ENCODE measurements at places on chromosomes 7 and 10.

GRCh38 chr10:934746-935406, 3.4 kb upstream of the LARP4B start:
- no peak for DNase-seq

DNA sequence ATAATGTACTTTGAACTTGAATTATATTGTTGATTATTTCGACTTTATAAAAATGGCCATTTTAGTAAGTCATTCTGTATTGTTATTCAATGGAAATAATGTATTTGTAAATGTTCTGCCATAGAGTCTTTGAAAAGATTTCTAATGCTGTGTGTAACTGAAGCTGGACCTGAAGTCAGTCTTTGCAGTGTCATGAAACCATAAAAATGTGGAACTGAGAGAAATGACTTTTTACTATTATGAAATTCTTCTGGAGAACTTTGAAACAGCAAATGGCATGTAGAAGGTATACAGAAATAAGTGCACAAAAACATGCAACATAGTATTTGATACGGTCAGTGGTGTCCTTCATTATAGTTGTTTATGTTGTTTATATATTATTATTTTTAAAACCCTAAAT, 59.7 kb upstream of the ADRA2A start:
- no peak for DNase-seq

GRCh38 chr10:77160679-77161078, 476.9 kb downstream of the KCNMA1 start:
- DNase-seq, result peak; percentile 89

DNA sequence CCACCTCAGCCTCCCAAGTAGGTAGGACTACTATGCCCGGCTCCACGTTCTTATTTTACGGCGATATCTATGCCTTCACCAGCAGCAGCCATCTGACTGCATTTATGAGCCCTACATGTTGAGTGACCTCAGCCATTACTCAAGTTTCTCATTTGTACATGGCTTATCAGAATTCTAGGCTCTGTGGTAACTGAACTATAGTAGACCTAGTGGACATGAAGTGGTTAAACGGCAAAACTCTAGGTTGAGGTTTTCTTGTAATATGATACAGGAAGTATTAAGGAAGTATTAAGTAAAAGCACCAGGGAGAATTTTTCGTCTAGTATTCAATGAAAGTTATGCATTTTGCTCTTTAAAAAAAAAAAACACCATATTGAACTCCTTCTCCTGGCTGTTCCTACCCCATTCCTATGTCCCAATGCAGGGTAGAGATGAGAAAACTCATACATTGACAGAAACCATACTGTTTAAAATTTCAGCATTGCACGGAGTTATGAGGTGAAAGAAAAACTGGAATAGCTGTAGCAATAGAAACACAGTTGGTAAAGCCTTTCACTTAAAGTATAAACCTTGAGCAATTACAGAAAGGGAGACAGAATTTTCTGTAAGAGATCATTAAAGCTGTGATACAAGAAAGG, 39.8 kb upstream of the EPC1 start:
- DNase-seq, result peak; percentile 48

GRCh38 chr10:129165076-129165720, 301.8 kb upstream of the MGMT start:
- DNase-seq, result no peak

GRCh38 chr7:55206235-55207029, 158.7 kb upstream of the LANCL2 start:
- peak; percentile 61 for DNase-seq

- DNase-seq, result peak; percentile 51
These were observed 31.1 kb downstream of the ADAP1 start for GRCh38 chr7:923108-924041.

DNA sequence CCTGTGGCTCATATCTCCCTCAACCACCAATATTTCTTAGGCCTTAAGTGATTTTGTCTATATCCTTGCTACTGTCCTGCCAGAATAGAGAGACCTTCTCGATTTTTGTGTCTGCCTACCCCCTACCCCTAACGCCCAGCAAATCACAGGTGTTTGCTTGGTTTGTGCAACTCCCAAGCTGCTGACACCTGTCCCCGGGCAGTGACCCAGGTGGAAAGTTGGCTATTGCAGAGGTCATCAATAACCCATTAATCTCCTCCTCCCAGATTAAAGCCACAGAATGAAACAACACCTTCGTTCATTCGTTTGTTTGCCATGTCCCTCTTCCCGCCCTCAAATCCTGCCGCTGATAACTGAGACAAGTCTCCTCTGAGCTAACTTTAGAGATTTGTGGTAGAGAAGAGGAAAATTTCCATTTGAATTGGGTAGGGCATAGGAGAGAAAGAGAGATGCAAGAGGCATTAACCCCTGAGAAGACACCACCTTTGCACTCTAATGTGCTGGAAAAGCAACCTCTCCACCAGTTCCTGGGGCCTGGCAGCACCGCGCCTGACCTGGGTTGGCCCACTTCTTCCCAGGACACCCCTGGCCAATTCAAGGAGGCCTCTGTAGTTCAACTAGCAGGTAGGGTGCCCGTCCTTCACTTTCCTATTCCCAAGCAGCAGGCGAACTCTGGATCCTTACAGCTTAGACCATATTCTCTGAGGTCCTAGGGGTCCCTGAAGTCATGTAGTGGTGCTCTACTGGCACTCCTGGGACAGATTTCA, 3.0 kb downstream of the NEUROG3 start:
- DNase-seq, result no peak

DNA sequence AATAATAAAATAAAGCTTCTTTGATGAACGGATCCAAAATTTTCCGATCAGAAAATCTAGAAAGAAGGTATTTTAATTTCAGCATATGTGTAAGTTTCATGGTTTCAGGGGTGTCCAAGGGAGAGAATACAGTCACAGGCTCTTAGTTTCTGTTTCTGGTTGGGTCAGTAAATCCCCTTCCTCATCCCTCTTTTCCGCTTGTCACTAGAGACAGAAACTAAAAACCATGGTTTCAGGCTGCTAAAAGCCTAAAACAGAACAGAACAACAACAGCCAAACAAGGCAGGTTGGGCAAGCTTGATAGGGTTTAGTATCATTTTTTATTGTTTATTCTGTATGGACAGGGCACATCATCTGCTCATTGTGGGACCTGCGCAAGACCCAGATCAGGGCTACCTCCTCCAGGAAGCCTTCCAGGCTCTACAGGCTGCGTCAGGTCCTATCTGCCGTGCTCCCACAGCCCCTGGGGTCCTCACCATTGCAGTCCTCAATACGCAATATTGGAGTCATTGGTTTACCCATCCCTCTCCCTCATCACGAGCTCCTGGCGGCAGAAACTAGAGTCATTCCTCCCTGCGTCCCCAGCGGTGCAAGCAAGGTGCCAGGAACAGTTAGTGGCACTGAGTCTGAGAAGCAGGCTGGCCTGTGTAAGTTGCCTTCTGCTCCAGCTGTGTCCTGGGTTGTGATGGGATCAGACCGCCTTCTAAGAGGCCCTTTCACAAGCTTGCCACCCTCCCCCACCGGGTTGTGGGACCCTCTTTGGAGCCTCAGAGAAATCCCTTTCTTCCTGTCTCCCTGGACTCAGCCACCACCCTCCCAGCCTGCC, 70.2 kb upstream of the CUX1 start:
- DNase-seq, result no peak

DNA sequence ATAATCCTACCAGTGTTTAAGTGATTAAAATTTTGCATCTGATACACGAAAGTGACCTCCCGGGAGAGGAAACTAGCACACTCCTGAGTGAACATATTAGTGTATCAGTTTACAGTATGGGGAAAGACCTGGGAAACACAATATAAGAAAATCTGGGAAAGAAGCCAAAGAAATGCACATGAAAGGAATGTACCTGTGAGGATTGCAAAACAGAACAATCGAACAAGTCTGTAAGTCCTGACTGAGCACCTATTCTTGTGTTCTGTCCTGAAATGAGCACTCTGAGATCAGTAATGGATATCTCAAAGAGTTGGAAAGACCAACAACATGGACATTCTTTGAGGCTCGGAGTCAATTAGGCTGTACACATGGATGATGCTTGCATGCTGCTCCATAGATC, 554.7 kb downstream of the SORCS3 start:
- no peak for DNase-seq

DNA sequence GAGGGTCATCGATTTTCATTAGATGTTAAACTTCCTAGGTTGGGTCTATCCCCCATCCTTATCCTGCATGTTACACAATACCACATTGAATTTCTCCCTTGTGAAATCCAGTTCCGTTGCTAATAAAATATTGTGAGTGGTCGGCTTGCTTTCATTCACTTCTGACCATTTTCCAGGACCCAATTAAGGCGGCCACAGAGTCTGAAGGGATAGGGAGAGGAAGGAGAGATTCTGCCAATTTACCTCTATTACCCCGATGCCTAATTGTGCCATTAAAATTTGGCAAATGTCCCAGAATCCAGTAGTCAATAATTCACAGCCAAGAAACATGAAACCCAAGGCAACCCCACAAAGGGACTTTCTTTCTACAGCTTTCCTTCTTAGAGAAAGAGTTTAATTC, 129.9 kb downstream of the IPMK start:
- DNase-seq, result no peak

DNA sequence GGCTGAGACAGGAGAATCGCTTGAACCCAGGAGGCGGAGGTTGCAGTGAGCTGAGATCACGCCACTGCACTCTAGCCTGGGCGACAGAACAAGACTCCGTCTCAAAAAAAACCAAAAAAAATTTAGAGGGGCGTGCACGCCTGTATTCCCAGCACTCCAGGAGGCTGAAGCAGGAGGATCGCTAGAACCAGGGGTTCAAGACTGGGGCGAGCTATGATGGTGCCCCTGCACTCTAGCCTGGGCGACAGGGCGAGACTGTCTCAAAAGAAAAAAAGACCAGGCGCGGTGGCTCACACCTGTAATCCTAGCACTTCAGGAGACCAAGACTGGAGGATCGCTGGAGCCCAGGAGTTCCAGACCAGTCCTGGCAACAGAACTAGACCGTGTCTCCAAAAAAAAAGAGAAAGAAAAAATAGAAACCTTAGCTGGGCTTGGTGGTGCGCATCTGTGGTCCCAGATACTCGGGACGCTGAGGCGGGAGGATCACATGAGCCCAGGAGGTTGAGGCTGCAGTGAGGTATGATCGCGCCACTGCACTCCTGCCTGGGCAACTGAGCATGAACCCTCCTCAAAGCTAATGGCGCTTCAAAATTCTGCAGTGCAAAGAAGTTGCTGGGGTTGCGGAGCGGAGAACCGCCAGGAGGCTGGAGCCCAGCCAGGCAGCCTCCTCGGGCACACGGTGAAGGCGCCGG, 382 bp upstream of the MBLAC1 start:
- DNase-seq, result no peak

GRCh38 chr7:1523844-1524243, 6.7 kb upstream of the MAFK start:
- DNase-seq, result no peak

DNA sequence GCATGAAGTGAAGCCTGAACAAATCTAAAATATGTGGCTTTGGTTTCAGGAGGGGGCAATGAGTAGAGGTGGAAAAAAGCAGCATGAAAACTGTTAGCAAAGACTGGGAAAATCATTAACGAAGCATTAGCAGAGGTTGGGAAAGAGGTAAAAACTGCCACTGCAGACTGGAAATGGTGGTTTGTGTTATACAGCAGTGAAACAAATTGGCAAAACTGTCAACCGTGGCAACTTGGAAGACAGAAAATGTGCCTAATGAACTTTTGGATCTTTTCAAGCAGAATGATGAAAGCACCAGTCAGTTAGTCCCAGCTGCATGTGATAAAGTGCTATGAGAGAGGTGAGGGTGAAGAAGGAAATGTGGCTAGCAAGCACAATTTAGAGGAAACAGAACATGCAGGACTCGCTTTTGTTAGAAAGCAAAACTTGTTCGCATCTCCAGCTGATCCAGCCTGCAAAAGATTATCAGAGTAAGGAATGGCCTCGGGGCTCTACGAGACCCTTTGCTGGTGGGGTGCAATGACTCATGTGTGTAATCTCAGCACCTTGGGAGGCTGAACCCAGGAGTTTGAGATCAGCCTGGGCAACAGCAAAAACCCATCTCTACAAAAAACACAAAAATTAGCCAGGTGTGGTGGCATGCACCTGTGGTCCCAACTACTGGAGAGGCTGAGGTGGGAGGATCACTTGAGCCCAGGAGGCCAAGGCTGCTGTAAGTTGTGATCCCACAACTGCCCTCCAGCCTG, 45.7 kb downstream of the SKIDA1 start:
- peak; percentile 18 for DNase-seq

- DNase-seq, result no peak
These were observed 251.3 kb upstream of the TCF7L2 start for GRCh38 chr10:112698818-112699164.
